AG20443 (cell line): ENCODE measurements at places on chromosomes 16 and 17.
A peak's percentile ranks its signal among the peaks of the same experiment; 100 is the strongest.

- DNase-seq, result no peak
Measured at GRCh38 chr16:25855063-25855462, 163.3 kb downstream of the HS3ST4 start.

- peak; percentile 60 for DNase-seq
Measured at GRCh38 chr16:2196162-2196980, at the start of gene CASKIN1. Gene CASKIN1, minus strand, starts transcription at chr16:2196605. Its CDS starts 173 bp downstream, at chr16:2196432.

GRCh38 chr16:1145383-1146100 is 7.4 kb upstream of the CACNA1H start:
- DNase-seq, result no peak

DNA sequence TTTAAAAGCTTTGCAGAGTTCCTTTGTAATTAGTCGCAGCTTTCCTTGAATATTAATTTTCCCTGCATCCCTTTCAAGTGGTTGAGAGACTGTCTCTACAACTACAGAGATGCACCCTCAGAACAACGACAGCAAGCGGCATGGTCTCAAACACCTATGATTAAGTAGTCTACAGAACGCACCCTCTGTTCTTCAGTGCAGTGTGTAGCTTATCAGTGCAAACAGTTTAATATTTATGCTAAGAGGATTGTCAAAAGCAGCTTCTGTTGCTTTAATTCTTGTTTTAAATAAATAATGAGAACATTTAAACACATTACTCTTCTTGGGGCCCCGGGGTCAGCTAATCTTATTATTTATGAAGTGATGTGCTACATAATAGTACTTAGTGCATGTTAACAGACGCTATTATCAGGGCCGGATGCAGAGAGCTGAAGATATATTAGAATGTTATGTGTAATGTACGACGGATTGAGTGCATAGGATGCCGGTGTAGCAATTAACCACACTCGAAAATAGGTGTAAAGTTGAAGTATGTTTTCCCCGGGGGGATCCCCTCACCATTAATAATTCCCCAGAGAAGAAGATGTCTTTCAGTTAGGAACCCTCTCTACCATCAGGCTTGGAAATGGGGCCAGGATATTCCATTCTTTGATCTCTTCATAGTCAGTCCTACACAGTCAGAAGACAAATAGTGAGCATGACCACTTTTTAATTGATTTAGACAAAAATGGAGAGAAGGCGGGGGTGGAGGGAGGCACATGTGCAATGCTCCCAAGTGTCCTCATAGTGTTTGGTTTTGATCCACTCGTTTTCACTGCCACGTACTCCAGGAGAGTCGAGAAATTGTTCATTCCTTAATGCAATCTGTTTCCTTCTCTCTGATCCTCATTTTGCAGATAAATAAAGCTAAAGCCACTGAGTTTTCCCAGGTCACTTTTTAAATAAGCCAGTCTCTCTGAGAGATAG is 176.3 kb downstream of the IRX3 start:
- no peak for DNase-seq

DNA sequence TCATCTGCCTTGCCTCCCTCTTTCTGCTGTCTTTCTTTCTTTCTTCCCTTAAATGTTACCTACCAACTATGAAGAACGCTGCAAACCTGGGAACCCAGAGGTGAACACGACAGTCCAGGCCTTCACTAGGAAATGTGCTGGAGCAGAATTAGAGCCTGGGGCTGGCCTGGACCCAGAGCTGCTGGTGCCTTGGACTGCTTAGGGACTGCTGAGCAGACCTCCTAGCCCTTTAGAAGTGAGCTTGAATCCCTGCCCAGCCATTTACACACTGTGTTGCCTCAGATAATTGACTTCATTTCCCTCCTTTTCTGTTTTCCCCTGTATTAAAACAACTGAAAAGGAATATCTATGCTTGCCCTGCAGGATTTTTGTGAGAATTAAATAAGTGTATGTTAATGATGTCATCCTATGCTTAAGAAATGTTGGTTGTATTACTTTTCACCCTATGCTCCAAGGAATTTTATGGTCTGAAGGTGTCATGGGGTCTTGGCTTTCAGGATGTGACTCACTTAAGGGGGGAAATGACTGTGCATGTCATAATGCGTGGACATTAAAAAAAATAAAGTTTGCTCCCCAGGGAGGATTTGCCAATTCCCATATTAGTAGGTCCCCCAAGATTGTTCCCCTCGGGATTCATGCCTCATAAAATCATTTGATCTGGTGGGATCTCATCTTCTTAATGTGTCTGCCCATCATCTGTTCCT is 11.5 kb downstream of the CDH13 start:
- no peak for DNase-seq
